ENCODE measurements at places on chromosomes 13 and 19.

GRCh38 chr19:5334824-5335500, 5.7 kb downstream of the PTPRS start:
- DNase-seq, result no peak

- no peak for DNase-seq
These were observed 500.8 kb downstream of the SLITRK6 start for GRCh38 chr13:85298387-85298924.

DNA sequence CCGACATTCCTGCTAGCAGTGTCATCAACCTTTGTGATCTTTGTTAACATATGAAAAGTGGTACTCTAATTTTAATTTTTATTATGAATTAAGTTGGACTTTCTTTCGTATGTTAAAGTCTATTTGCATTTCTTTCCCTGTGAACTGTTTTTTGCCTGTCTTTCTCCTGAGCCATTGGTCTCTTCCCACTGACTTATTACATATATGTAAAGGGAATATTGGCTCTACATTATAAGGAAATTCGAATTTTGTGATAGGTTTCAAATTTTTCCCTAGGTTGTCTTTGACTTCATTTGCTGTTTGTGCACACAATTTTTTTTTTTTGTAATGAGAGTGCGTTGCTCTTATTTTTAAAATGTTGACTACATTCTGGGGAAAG, 442 bp upstream of the CDC16 start:
- no peak for DNase-seq

DNA sequence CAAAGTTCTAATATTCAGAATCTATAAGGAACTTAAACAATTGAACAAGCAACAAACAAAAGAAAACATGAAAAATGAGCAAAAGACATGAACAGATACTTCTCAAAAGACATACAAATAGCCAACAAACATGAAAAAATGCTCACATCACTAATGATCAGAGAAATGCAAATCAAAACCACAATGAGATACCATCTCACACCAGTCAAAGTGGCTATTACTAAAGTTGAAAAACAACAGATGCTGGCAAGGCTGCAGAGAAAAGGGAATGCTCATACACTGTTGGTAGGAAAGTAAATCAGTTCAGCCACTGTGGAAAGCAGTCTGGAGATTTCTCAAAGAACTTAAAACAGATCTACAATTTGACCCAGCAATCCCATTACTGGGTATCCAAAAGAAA, 74.3 kb downstream of the CRYL1 start:
- no peak for DNase-seq

DNA sequence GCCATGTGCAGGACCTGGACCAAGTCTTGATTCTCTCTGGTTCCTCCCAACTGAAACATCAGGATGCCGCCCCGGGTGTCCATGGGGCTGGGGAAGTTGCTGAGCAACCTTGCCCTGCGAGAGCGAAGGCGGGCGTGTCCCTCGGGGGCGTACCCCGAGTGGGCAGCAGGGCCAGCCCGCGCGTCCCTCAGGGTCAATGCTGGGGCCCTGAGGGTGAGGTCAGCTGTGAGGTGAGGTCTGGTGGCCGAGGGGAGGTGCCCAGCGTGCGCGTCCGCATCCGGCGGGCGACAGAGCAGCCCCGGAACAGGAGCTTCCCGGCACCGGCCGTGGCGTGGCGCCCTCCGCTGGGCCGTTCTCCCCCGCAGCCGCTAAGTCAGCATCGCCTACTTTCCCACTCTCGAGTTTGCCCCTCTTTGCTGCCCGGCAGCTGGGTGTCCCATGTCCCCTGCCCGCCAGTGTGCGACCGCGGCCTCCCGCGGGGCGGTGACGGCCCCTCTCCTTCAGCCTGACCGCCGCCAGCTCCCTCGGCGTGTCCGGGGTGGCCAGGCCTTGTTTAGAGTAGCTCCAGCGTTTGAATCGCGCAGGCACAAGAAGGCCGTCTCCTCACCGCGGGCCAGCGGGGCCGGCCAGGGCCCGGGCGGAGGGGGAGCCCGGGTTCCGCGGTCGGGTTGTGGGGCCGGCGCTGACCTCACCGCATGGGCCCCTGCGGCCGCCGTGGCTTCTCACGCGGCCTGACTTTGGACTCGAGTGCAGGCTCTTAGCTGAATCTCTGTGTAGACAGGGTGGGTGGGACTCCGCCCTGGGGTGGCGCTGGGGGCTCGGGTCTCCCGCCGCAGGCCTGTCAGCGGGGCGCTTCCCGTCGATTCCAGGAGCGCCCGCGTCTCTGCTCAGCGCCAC, 33.0 kb downstream of the GJA3 start:
- DNase-seq, result no peak

DNA sequence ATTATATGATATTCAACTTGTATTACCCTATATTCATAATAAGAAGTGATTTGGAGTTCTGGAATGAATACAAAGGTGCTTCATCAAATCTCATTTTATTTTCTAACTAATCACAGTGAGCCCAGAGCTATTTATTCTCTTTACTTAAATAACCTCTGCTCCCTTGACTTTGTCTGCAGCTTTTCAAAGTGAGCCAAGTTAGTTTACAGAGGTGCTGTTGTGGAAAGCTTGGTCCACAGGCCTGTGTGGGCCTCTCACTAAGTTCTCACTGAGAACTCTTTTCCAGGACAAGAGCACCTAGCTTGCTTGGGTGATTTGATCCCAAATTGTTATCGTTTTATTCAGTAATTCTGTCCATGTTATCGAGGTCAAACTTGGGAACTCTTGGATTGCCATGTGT, 319.3 kb downstream of the RFC3 start:
- no peak for DNase-seq

DNA sequence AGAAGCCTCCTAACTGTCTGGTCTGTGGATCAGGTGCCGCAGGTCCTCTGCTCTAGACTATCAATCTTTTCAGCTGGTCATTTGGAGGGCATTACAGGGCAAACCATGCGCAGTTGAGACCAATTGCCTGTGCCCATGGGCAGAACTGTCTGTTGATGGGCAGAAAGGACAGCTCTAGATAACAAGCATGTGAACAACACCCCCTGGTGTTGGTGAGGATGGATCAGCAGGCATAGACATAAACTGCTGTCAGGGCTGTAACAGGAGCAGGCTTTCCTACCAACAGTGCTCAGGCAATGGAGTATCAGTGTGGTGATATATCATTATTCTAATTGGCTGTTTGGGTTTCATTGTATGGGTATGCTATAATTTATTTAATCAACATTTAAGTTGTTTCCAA, 104.7 kb upstream of the KL start:
- no peak for DNase-seq

DNA sequence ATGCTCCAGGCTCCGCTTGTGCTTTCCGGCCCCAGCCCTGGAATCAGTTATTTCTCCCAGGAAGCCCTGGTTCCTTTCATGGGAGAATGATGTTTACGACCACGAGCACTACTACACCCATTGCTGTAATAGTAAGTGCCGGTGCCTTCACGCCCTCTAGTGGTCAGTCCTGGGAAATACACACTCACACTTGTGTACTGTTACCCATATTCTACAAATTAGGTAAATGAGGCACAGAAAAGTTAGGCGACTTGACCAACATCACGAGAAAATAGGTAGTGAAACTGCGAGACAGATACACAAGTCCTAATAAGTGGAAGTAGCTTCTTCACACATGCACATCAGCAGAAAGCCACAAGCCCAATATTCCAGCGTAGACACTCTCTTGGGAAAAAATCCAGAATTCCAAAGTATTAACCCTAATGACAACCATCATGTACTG, 21.7 kb downstream of the CEACAM21 start:
- peak; percentile 70 for DNase-seq

DNA sequence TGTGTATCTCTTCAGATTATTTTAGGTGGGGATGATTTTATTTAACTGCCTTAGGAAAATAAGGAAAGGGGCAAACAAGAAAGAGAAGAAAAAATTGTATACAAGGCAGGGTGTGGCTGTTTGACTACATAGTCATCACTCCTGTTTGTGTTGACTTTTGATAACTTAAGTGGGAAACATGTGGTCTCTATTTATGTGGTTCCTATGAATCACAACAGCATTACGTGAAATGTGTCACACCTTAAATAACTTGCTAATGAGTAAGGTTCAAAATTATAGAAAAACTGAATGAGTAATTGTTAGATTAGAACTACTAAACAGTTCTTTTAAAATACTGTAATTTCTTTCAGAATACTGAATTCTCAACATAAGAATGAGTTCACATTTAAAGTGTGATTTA, 69.3 kb downstream of the LMO7 start:
- DNase-seq, result no peak

DNA sequence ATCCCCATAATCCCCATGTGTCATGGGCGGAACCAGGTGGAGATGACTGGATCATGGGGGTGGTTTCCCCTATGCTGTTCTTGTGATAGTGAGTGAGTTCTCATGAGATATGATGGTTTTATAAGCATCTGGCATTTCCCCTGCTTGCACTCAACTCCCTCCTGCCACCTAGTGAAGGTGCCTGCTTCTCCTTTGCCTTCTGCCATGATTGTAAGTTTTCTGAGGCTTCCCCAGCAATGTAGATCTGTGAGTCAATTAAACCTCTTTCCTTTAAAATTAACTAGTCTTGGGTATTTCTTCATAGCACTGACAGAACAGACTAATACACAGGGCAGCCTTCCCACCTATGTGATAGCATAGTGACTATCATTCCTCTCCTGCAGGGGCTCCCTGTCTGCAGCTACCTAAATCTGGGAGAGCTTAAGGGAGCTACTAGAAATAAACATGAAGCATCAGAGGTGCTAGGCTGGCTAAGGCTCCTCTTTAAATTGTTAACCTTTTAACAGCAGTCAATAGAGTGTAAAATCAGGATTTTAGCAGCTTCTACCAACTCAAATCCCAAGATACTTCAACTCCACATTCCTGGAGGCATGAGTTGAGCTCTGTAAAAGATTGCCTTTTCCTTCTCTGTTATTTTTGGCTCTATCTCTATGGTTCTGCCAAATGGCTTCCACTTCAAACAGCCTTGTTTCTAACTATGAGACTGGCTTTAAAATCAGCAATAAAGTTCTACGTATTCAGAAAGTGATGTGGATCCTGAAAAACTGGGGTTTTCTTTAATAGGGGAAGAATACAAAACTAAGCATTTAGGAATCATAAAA, 112.3 kb downstream of the VWA8 start:
- no peak for DNase-seq

DNA sequence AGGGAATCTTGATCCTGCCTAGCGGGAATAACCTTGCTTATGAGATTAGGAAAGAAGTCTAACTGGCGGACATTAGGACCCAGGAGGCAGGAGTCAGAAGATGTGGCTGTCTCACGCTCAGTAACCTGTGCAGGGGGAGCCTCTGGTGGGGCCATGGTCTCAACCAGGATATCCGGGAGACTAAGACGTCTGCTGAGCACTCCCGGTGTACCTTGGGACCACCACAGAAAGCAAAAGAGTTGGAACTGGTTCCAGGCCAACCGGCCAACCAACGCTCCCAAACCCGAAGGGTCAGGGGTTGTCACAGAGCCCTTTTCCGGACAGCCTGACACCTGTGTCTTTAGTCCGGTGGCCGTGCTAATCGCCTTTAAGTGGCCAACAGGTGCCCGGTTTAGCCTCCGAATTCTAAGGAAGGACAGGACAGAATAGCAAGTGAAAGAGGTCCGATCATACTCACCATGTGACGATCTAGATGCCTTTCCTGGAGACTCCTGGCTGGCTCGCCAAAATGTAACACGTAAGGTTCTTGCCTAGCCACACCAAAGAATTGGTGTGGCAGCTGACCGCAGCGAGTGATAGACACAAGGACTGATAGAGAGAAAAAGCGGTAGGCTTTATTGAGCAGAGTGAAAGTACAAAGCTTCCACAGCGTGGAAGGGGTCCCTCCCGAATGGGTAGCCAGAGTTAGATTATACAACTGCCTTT, 103.9 kb upstream of the DIAPH3 start:
- DNase-seq, result no peak

DNA sequence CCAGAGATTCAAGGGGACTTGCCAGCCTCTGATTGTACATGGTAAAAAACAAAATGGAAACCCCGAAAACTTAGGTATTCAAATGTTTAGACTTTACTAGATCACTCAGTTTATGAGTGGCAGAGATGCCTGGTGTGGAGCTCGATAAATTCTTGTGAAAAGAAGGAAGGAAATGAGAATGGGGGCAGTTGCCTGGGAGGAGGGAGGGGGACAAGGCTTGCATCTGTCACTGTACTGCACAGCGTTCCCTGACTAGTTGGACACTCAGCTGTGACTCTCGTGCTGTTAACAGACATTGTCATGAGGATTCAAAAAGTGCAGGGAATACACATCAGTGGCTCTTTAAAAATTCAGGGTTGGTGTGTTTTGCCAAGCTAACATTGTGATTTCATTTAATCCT, 232.9 kb downstream of the ZIC5 start:
- DNase-seq, result no peak

- no peak for DNase-seq
These were observed 214.0 kb downstream of the ENOX1 start for GRCh38 chr13:43572656-43573360.

DNA sequence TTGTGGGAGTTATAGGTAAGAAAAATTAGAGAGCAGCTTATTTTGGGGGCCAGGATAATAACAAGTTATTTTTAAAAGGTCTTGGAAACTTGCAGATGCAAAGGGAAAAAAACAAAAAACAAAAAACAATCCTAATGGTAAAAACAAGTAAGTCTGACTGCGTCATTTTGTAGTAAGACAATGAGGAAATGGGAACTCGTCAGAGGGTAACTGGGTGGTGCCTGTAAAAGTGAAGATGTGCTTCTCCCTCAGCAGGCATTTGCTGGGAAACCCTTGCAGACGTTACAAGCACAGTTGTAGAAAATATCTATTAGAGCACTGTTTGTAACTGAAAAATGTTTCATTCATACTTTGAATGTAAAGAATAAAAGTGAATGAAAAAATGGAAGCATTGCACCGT, 2.2 kb upstream of the TNFSF13B start:
- no peak for DNase-seq
